H9 (cell line): ENCODE measurements at places on chromosomes 2 and 18. TPM values are rescaled to one million over a fixed set of nuclear protein-coding genes. Genes with fewer than 3 reads are reported as not detected.

RNF152 gene
- total RNA-seq = 2.3 and 2.6 TPM in 2 replicates

GRCh38 chr2:75553935-75554531 lies 6.7 kb downstream of the EVA1A start:
- no peaks in the 10 kb centered on the region; the same call in 1 of the 2 replicates for H3K27me3 ChIP-seq
- H3K4me3 ChIP-seq = no peak overlapping the region
- peaks cover 14% of the 10 kb centered on the region for H3K4me1 ChIP-seq
- H3K27ac ChIP-seq = no peak overlapping the region
- peak; percentile 52 for DNase-seq

- H3K4me1 ChIP-seq = no peaks in the 10 kb centered on the region
- H3K4me3 ChIP-seq = no peak overlapping the region
- H3K27me3 ChIP-seq = no peaks in the 10 kb centered on the region
- H3K27ac ChIP-seq = no peak overlapping the region
- DNase-seq = peak; percentile 61
- H3K36me3 ChIP-seq = peaks cover 22% of the 10 kb centered on the region
Measured at GRCh38 chr18:13680612-13681011, 45.7 kb downstream of the FAM210A start.

ST8SIA3 gene
- 1.9 and 2.3 TPM in 2 replicates for total RNA-seq

DNA sequence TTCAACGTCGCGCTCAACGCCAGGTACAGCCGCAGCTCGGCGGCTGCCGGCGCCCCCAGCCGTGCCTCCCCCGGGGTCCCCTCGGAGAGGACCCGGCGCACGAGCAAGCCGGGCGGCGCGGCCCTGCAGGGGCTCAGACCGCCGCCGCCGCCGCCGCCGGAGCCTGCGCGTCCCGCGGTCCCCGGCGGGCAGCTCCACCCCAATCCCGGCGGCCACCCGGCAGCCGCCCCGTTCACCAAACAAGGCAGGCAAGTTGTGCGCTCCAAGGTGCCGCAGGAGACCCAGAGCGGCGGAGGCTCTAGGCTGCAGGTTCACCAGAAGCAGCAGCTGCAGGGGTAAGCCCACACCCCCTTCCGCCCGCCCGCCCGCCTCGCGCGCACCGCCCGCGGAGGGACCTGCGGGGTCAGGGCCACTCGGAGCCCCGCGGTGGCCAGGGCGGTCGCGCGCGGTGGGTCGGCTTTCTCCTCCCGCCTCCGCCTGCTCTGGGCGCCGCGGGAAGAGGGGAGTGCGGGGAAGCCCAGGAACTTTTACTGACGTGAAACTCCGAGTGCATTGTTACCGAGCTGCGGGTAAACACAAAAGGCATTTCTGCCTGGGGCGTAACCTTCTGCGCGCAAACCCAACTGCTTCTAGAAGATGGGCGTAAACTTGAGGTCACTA lies 861 bp downstream of the LTBP1 start:
- H3K4me1 ChIP-seq = peaks cover 2% of the 10 kb centered on the region; the same call in 1 of the 2 replicates
- H3K27ac ChIP-seq = no peak overlapping the region
- H3K4me3 ChIP-seq = peak overlapping the region; percentile 76

GRCh38 chr2:122423934-122424333 lies 668.5 kb downstream of the TSN start:
- H3K36me3 ChIP-seq = no peaks in the 10 kb centered on the region
- H3K27ac ChIP-seq = no peak overlapping the region
- no peaks in the 10 kb centered on the region for H3K27me3 ChIP-seq
- H3K4me3 ChIP-seq = no peak overlapping the region
- no peaks in the 10 kb centered on the region for H3K4me1 ChIP-seq

GRCh38 chr2:74291218-74291544 lies 52.0 kb downstream of the SLC4A5 start:
- H3K27me3 ChIP-seq = no peaks in the 10 kb centered on the region
- no peaks in the 10 kb centered on the region for H3K4me1 ChIP-seq
- H3K4me3 ChIP-seq = no peak overlapping the region
- no peaks in the 10 kb centered on the region for H3K36me3 ChIP-seq
- no peak for DNase-seq
- H3K27ac ChIP-seq = no peak overlapping the region

- H3K4me1 ChIP-seq = no peaks in the 10 kb centered on the region; the same call in 1 of the 2 replicates
- DNase-seq = no peak
- no peaks in the 10 kb centered on the region for H3K27me3 ChIP-seq
- H3K4me3 ChIP-seq = peak overlapping the region; percentile 21
- H3K27ac ChIP-seq = no peak overlapping the region
Measured at GRCh38 chr2:121532347-121532766, 1.7 kb downstream of the RNU4ATAC start.

DSG1 gene
- not detected in 2 replicates for total RNA-seq

ACMSD gene
- not detected in 2 replicates for total RNA-seq

DNA sequence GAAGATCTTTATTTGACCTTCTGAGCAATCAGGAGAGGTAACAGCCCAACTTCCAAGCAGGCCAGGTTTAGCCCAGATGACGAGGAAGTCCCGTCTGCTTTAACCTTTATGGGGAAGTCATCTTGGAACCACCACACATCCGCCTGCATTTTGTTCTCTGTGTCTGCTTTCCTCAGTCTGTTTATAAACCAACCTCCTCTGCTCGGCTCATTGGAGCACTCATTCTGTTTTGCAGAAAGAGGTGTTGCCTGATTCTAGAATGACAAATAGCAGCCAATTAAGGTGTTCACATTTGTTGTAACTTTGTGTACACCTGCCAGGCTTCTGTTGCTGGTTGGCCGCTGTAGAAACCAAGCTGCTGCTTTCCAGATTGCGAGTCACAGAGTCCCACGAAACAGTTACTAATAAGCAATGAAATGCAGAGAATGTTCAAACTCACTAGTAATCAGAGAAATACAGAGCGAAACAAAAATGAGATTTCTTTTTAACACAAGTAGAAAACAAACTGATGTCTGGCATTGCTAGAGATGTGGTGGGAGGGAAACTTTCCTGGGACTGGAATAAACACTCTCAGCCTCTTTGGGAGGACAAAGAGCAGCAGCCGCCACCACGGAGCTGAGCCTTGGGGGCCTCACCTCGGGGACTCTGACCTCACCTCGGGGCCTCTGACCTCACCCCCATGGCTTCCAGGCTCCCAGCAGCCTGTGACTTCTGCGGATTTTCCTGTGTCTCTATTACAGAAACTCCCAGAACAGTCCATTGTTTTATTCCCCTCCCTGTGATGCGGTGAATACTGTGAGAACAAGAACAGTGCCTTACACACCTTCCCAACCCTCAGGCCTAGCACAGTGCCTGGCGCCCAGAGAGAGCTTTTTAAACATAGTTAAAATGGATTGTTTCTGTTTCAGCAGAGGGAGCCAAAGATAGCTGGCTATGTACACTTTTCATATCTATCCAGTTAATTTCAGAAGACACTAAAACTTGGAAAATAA lies 64.0 kb downstream of the MBP start:
- no peak overlapping the region for H3K27ac ChIP-seq
- H3K4me1 ChIP-seq = no peaks in the 10 kb centered on the region; the same call in 1 of the 2 replicates
- H3K36me3 ChIP-seq = no peaks in the 10 kb centered on the region; the same call in 1 of the 2 replicates
- H3K27me3 ChIP-seq = no peaks in the 10 kb centered on the region
- no peak for DNase-seq

C1QL2 gene
- total RNA-seq = 0.81 and 0.90 TPM in 2 replicates

SKOR2 gene
- total RNA-seq = 0.18 and 0.24 TPM in 2 replicates

SULT1C4 gene
- total RNA-seq = 0.86 and 0.96 TPM in 2 replicates

TWSG1 gene
- 25.7 and 27.4 TPM in 2 replicates for total RNA-seq

MDH1B gene
- 1.3 and 1.4 TPM in 2 replicates for total RNA-seq

DNA sequence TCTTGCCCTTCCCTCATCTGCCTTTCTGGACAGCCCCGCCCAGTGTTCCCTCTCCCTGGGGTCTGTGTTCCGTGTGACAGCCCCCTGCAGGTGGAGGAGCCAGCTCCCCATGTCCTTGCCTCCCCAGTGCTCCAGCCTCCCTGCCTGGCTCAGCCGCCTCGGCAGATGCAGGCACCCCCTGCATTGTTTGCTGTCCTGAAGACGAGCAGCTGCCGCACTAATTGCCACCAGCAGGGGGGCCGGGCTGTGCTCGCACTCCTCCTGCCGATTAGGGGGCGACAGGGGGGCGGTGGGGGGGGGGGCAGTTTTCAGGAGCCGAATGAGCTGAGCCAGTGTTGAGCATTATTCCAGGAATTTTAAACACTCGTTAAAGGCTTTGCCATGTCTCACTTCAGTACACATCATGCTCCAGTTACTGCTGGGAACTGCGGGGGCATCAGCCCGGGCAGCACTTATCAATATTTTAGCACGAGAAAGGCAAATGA lies 23.3 kb downstream of the SIX3 start:
- H3K4me3 ChIP-seq = no peak overlapping the region; the same call in 2 of the 3 replicates
- H3K27ac ChIP-seq = no peak overlapping the region
- H3K36me3 ChIP-seq = no peaks in the 10 kb centered on the region
- no peaks in the 10 kb centered on the region; the same call in 1 of the 2 replicates for H3K27me3 ChIP-seq
- H3K4me1 ChIP-seq = no peaks in the 10 kb centered on the region

GRCh38 chr2:98768384-98769113 lies 37.6 kb upstream of the MGAT4A start:
- H3K4me1 ChIP-seq = no peaks in the 10 kb centered on the region
- no peaks in the 10 kb centered on the region for H3K36me3 ChIP-seq
- no peak for DNase-seq
- H3K27ac ChIP-seq = no peak overlapping the region
- no peak overlapping the region for H3K4me3 ChIP-seq

DNA sequence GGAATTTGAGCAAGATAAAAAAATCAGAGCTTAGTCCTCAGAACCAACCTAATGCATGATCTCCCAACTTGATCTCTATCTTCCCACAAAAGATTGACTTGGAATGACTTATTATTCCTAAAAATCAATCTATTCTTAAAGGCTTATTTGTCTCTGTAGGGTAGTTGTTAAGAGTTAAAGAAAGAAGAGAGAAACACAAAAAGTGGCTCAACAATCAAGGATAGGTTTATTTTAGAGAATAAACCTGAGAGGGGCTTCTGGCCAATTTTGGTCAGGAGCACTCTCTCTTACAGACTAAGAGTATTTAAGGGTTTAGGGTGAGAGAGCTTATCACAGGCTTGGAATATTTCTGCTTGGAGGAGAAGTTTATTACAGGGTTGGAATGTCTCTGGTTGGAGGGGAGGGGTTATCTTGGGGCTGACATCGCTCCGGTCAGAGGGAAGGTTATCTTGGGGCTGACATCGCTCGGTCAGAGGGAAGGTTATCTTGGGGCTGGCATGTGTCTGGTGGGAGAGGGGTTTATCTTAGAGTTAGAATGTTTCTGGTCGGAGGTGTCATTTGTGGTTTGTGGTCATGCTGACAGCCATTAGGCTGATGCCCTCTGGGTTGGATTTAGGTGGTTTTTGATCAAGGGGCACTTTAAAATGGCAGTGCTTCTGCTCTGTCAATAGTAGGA lies 2.4 kb upstream of the MFF start:
- H3K4me1 ChIP-seq = no peaks in the 10 kb centered on the region; the same call in 1 of the 2 replicates
- no peaks in the 10 kb centered on the region for H3K27me3 ChIP-seq

PDCL3 gene
- total RNA-seq = 39.4 and 43.3 TPM in 2 replicates

GRCh38 chr2:216387262-216387661 lies 15.0 kb upstream of the MARCHF4 start:
- H3K4me1 ChIP-seq = peaks cover 3% of the 10 kb centered on the region
- H3K27ac ChIP-seq = no peak overlapping the region
- no peaks in the 10 kb centered on the region for H3K36me3 ChIP-seq
- DNase-seq = no peak

DNA sequence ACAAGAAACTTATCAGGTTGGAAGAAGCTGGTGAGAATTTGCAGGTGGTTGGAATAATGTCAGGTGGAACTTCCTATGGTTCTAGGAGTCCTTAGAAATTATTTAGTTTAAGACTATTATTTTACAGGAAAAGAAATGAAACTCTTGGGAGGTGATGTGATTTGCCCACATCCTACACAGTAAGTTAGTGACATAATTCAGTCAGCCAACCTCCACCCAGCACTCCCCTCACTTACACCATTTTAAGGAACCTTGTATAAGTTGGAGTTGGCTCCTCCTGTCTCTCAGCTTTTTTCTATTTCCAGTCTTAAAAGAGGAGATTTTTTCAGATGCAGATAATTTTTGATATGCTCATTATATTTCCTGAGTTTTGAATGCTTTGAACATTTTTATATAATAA lies 86.4 kb downstream of the SKA1 start:
- no peak overlapping the region for H3K4me3 ChIP-seq
- H3K4me1 ChIP-seq = peaks cover 4% of the 10 kb centered on the region
- no peak overlapping the region for H3K27ac ChIP-seq
- H3K27me3 ChIP-seq = no peaks in the 10 kb centered on the region
- no peak for DNase-seq
- no peaks in the 10 kb centered on the region for H3K36me3 ChIP-seq

IMMT gene
- total RNA-seq = 112 and 116 TPM in 2 replicates

MERTK gene
- 4.2 and 4.8 TPM in 2 replicates for total RNA-seq

CHRNA1 gene
- not detected in 2 replicates for total RNA-seq

DNA sequence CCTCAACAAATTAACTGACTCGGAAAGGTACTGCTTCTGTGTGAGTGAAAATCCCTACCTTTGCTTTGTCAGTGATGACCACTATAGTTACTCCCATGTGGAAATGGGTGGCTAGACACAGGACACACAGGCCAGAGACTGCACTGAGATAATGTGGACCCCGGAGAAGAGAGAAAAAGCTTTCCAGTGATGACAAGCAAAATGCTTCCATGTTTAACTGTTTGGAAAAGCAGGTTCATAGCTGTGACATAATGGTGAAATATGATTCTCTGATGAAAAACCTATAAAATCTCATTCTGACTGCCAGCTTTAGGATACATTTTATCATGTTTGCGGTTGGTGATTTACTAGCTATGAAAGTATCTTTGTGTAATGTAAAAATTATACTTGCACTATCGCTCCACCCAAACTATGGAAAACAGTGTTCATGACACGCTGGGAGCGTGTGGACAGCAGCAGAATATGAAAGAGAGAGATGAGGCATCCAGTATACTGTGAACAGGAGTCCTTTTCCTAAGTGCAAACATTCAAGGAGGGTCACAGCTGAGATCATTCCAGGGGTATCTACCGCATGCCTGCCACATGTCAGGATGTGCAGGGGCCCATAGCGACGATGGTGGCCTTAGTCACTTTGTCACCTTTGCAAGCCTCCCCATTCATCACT lies 782.7 kb upstream of the SOX11 start:
- H3K4me3 ChIP-seq = no peak overlapping the region
- H3K27ac ChIP-seq = no peak overlapping the region
- H3K27me3 ChIP-seq = no peaks in the 10 kb centered on the region
- no peaks in the 10 kb centered on the region for H3K36me3 ChIP-seq

TBR1 gene
- total RNA-seq = 0.24 TPM in 1 of 2 replicates, not detected in the other

- no peaks in the 10 kb centered on the region for H3K27me3 ChIP-seq
- H3K4me3 ChIP-seq = no peak overlapping the region
- DNase-seq = no peak
- H3K4me1 ChIP-seq = no peaks in the 10 kb centered on the region
- H3K27ac ChIP-seq = no peak overlapping the region
Measured at GRCh38 chr18:79597176-79597830, 82.3 kb upstream of the CTDP1 start.

ST6GAL2 gene
- total RNA-seq = 7.6 and 7.8 TPM in 2 replicates

- H3K36me3 ChIP-seq = peaks cover 23% of the 10 kb centered on the region; the same call in 2 of the 3 replicates
- H3K4me1 ChIP-seq = no peaks in the 10 kb centered on the region
- no peak overlapping the region for H3K4me3 ChIP-seq
- no peaks in the 10 kb centered on the region for H3K27me3 ChIP-seq
Measured at GRCh38 chr2:221443645-221444044, 128.5 kb downstream of the EPHA4 start.

SLC9A2 gene
- total RNA-seq = 0.04 TPM in 2 replicates

CPLX4 gene
- total RNA-seq = not detected in 2 replicates

EIF2AK2 gene
- total RNA-seq = 54.2 and 55.7 TPM in 2 replicates
